ENCODE measurements at places on chromosomes 7 and 10.
A peak's percentile ranks its signal among the peaks of the same experiment; 100 is the strongest.

DNA sequence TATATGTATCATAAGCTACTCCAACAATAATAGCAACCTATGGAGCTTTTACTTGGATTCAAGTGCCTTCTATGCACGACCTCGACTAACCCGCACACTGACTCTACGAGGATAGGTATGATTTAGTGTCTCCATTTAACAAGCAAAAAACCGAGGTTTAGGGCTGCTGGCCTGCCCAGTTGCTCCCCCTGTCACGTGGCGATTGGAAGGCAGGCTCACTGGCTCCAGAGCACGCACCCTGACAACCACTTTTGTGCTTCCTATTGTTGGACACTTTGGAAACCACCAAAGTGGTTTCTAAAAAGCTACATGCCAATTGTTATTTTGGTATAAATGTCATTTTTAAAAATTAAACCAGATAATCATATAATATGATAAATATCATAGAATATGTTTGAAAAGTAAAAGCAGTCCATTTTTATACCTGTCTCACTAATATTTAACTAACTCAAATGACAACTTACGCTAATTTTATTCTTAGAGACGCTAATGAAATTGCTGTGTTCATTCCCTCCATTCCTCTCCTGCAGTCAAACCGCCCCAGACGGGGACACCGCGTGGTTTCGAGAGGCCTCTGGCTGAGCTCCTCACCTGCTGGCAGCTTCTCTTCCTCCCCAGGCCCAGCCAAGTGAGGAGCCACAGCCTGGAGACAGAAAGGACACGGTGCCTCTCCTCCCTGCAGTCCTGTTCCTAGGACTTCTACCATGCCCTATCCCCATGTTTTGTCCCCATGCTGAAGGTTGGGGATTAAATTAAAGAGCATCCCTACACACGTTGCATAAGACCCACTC lies 22.2 kb upstream of the RHEB start:
- no peak for DNase-seq

DNA sequence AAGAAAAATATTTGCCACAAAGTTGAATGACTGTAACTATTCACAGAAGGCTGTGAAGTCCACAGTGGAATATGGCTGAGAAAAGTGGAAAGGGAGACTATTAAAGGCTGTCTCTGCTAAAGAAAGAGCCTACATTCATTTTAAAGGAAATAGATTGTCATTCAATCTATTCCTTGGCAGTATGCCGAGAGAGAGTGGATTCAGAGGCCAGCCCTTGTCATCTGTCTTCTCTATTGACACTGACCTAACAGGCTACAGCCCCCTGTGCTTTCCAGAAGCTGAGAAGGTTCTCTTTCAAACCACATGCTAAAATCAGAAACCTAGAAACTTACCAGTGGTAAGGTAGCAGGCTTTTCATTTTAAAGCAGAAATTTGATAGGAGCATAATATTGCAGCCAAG lies 12.1 kb downstream of the ODAD2 start:
- DNase-seq, result no peak

GRCh38 chr7:338295-339061 lies 48.5 kb downstream of the FOXL3 start:
- DNase-seq, result no peak

- no peak for DNase-seq
These were observed 6.0 kb upstream of the CROT start for GRCh38 chr7:87339373-87339897.

DNA sequence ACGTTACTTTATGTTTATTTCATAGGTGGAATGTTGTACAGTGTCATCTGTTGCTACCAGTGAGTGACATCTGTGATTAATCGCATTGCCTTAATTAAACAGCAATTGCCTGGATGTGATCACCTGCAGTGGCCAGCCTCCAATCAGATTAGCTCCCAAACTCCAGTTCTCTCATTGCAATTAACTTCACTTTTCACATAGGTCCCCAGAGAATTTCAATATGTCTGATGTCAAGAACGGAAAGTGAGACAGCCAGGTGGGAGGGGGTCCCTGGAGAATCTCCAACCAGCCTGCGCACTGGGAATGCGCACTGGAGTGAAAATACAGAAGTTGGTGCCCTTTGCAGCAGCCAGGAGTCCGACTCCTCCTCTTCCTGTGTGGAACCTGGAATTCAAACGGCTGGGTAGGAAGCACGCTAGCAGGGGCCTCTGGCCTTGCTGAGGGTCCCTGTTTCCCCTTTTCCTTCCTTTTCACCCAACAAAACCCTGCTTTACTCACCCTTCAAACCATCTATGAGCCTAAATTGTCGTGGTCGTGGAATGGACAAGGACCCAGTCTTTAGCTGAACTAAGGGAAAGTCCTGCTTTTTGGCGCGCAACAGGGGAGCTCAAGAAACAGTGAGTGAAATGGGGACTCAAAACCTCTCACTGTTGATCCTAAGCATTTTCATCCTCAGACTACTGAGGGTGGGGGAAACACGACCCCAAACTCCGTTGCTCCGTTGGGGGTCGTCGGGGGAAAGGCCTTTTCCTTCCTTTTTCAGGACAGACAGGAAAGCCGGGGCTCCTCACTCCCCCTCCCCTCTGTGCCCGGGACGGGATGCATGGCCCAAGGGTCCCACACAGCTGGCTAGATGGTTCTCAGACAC lies 1355.5 kb upstream of the LRRTM3 start:
- no peak for DNase-seq

DNA sequence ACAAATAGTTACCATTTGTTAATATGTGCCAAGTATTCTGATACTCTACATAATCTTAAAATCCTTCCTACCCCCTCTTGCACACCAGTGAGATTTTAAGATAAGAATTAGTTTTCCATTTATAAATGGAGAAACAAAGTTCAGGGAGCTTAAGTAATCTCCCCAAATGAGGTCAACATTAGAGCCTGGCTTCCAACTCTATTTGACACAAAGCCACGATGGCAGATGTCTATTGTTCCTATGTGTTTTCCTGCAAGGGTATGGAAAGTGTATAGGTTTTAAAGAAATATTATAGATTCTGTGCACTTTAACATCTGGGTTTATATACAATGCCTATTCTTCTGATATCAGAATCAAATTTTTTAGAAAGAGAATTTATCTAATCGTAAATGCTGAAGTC lies 143.9 kb upstream of the SEMA3C start:
- no peak for DNase-seq

DNA sequence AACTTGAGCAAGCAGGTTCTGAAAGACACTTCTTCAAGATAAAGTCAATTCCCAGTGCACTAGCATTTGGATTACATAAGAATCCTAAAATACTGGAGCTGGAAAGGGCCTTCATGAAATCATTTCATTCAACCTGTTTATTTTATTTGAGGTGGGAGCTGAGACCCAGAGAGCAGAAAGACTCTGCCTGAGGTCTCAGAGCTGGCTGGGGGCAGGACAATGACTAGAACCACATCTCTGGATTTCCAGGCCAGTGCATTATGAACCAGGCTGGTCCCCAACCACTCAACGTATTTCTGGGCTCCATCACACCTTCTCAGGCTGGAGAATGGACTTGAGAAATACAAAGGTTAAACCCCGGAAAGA lies 8.4 kb downstream of the ANXA11 start:
- DNase-seq, result no peak

DNA sequence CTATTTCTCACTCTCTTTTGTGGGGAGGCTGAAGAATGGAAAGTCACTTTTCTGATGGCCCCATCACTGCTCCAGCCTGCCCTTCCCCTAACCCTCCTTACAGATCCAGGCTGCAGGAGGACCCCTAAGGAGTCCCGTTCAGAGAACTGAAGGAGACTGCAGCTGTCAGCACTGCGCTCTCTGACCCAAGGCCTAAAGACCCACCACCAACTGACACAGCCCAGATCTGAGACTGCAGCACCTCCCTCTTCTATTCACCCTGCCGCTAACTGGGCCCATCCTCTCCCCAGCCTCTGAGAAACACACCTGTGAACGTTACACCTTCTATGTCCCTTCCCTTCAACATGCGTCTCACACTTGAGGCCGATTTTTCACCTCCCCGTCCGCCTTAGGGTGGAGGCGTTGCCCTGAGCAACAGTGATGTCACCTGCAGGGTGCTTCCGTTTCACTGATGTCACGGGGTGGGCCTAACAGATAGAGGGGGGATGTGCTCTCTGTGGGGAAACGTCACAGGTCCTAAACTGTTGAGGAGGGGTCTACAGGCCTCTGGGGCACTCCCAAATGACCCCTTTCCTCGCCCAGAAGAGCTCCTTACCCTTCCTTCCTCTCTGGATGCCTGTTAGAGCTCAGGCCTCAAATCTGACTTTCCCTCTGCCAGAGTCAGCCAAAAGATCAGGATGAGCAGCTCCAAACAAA lies 5.1 kb downstream of the ITPRIP start:
- peak; percentile 62 for DNase-seq

DNA sequence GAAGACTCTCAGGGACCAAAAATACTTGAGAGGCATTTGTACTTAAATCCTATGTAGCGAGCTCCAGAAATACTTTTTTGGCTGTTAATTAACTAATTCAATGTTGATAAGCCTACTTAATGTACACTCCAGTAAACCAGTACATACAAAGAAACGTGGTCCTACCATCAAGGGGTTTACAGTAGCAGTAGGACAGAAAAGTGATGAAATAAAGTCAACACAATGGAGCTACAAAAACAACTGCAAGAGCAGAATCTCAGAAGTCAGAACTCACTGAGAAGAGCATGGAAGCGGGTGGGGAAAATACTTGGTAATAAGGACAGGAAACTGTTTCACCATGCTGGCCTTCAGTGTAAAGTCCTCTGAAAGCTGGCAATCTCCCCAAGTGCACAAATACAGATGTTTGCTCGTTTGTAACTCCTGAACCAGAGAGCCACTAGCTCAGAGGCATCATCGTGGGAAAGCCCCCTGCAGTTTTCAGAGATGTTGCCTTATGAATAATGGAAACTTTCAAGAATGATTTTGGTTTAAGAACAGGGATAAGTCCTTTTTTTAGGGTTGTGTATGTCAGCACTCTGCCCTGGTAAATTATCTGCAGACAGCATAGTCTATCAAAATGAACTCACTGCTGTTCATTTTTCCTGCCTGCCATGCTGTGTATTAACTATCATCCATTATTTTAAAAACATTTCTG lies 233.2 kb downstream of the SORCS1 start:
- no peak for DNase-seq

- DNase-seq, result no peak
These were observed 20.8 kb downstream of the MKI67 start for GRCh38 chr10:128105383-128105782.

DNA sequence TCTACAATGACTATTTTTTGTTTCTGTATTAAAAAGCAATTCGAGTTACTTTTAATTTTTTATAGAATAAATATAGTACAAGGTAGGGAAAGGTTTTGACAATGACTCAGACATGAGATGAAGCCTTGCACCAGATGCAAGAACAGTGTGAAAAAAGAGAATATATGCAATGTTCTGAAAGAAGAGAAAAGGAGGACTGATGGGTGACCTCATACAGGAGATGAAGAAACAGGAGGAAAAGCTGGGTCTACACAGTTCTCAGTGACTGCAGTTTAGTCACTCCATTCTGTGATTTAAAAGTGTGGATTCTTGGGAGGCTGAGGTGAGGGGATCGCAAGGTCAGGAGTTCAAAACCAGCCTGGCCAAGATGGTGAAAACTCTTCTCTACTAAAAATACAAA lies 38.3 kb upstream of the YAE1 start:
- DNase-seq, result no peak

DNA sequence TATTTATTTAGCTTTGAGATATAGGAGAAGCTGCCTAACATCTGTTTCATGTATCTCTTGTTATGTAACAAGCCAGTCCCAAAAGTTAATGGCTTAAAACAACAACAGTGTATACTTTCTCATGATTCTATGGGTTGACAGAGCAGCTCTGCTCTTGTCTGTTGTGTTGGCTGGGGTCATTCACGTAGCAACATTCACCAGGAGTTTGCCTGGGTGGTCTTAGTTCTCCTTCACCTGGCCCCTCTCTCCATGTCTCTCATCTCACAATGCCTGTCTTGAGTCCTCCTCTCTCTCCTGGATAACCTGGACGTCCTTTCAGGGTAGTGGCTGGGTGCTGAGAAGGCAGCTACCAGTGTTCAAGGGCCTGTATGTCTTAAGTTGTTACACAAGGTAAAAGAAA lies 27.5 kb downstream of the INPP5F start:
- no peak for DNase-seq

DNA sequence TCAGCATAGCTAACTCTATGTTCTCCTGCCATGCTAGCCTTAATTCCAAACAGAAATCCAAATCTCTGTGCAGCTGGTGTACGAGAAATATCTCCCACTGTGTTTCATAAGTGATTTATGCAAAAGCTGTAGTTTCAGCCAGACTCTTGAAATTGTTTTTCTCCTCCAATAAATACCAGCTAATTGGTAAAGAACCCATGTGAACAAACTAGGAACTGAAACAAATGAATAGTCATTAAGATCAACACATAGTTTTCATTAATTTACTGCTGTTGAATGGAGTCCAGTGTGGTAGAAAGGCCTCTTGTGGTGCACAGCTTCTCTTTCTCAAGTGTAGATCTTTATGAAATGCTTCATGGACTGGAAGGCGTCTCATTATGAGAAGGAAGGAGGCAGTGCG lies 18.4 kb downstream of the PPP1R17 start:
- DNase-seq, result no peak

DNA sequence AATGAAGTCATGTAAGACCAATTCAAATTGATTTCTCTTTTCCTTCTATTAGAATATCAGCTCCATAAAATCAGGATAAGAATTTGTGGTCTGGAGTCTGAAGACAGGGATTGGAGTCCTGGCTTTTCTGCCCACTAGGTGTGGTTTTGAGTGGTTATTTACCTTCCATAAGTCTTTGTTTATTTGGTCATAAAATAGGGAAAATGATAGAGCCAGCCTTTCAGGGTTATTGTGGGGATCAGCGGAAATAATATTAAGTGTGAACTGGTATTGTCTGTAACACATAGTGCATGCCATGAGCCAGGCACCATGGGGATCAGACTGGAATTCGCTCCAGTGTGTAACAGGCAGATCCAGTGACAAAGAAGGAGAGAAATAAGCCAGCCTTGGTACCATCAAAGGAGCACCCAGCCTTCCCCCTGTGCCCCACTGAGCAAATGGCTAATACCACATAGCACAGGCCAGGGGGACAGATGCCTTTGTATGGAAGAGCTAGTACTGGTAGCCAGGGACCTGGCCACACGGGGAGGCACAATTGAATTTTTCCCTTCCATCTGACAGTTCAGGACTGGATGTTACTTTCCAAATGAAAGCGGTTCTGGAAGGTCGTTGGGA lies 509.7 kb upstream of the PODXL start:
- no peak for DNase-seq

- no peak for DNase-seq
These were observed 132.6 kb downstream of the ST7 start for GRCh38 chr7:117085769-117086463.

DNA sequence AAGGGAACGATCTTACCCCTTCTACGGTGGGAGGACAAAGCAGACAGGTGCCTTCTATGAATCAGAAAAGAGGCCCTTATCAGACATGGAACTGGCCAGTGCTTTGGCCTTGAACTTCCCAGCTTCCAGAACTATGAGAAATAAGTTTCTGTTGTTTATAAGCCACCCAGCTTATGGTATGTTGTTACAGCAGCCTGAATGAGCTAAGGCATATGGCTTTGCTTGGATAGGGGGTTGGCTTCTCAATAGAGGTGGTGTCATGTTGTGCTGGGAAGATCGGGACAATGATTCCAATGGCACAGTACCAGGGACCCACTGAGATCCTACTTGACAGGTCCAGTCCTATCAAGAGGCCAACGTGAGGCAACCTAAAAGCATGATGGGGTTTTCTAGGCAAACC lies 183.4 kb upstream of the BMPER start:
- no peak for DNase-seq

- DNase-seq, result no peak
These were observed 81.9 kb upstream of the DYNC1I1 start for GRCh38 chr7:95690367-95690947.

- no peak for DNase-seq
These were observed 40.9 kb upstream of the PAPSS2 start for GRCh38 chr10:87618566-87619423.

Measured in stimulated activated CD8-positive, alpha-beta memory T cell treated with anti-CD3 and anti-CD28 coated beads, Interleukin-2, amount 100 ng/mL, for 1 hour (primary cell).